ENCODE measurements at places on chromosomes 3 and 15.

DNA sequence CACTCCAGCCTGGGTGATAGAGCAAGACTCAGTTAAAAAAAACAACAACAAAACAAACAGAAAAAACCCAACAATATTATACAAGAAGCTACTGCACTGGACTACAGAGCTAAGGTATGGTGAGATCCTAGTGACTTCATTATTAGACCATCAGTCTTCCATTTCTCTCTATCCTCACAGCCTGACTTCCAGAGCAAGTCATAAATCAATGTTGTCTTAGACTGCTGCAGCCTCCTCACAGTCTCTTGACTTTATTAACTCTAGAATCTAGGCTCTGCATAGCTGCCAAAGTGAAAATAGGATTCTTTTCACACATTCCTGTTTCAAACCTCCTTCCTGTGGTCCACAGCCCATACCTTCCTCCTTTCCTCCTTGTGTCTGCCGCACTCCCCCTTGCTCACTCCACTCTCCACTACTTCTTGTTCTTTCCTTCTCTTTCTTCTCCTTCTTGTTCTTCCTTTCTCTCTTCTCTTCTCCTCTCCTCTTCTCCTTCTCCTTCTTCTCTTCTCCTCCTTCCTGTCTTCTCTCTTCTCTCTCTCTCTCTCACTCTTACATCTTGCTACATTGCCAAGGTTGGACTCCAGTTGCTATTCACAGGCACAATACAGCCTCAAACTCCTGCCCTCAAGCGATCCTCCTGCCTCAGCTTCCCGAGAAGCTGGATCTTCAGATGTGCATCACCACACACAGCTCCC, 49.4 kb downstream of the CCR4 start:
- DNase-seq: no peak

DNA sequence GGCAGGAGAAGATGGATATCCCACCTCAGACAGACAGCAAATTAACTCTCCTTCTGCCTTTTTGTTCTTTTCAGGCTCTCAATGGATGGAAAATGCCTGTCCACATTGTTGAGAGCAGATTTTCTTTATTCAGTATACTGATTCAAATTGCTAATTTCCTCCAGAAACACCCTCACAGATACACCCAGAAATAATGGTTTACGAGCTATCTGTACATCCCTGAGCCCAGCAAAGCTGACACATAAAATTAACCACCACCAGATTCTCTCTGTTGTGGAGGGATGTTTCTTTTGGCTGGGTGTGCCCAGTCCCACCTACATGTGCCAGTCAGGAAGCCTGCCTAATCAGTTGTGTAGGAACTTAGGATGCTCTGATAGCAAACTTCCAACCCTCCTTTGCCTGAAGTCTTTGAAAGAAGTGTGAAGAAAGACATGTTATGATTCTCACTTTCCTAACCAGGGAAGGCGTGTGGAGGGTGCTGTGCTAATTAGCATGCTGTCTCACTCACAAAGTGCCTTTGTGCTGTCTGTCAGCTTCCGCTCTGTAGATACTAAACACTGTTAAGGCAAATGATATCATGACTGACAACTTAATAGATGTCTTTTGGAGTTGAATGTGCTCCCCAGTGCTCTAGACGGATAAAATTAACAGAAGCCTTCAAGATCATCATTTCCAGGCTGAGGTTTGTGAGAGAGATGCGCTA, 208.5 kb downstream of the CLSTN2 start:
- no peak for DNase-seq

DNA sequence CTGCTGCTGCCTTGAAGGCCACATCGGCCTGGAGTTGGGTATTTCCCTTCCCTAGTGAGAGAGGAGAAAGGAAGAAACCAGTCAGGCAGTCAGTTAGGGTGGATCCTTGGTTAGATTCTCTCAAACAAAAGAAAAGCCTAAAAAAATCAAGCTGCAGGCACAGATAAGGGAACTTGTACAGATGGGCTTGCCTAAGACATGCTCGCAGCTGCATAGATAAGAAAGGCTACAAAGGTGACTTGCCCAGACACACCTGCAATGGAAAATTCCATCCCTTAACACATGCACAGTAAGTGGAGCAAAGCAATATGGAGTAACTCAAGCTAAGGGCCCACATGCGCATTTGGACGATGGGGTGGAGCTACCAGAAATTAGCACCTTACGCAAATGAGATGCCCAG, 199.7 kb upstream of the ARPP21 start:
- no peak for DNase-seq

GRCh38 chr3:141441381-141442364, 45.2 kb upstream of the RASA2 start:
- DNase-seq: peak; percentile 61

DNA sequence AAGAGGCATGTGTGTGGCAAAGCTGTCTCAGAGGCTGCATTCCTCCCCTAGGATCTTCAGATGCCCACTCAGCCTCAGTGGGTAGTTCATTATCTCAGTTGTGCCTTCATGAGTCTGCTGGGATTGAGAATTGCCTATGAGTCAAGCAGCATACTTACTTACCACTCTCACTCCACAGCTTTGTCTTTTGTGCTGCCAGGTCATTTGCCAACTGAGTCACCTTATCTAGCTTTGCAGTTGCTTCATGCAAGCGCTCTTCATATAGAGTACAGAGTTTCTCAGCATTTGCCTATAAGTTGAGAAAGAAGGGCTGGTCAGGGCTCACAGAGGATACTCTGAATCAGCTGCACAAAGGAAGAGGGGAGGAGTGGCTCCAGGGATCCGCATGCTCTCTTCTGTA, 89.5 kb downstream of the MYH15 start:
- no peak for DNase-seq

DNA sequence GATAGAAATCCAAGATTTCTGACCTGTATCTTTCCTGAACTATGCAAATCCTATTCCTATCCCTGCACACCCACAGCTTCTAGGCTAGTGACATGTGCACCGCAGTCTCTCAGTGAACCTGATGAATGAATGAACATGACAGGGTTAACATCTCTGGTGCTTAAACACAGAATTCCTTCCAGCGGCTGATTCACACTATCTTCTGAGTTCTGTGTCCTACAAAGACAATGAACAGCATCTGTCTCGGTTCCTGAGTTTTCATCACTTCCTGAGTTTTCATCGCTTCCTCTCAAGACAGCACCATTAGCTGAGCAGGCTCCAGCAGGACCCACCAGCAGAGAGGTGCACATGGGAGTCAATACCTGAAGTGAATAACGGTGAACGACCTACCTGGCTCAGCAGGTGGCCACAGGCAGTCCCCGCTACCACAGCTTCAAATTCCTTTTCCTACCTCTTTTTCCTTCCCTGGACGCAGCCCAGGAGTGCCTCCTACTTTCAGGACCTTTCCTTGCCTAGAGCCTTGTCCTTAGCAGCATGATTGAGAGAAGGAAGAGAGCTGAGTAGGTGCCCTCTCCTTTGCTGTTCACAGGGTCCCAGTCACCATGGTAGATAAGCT, 113.5 kb downstream of the IGF2BP2 start:
- no peak for DNase-seq
